ENCODE measurements at places on chromosomes 4 and X.

GRCh38 chrX:154409222-154409871 is at the start of gene DNASE1L1:
Gene DNASE1L1 (minus strand): TSS chrX:154409254. CDS start chrX:154405568, 3,686 bp downstream.
- peak; percentile 69 for DNase-seq

GRCh38 chr4:125316401-125316790 is 1.6 kb downstream of the FAT4 start:
- no peak for DNase-seq

DNA sequence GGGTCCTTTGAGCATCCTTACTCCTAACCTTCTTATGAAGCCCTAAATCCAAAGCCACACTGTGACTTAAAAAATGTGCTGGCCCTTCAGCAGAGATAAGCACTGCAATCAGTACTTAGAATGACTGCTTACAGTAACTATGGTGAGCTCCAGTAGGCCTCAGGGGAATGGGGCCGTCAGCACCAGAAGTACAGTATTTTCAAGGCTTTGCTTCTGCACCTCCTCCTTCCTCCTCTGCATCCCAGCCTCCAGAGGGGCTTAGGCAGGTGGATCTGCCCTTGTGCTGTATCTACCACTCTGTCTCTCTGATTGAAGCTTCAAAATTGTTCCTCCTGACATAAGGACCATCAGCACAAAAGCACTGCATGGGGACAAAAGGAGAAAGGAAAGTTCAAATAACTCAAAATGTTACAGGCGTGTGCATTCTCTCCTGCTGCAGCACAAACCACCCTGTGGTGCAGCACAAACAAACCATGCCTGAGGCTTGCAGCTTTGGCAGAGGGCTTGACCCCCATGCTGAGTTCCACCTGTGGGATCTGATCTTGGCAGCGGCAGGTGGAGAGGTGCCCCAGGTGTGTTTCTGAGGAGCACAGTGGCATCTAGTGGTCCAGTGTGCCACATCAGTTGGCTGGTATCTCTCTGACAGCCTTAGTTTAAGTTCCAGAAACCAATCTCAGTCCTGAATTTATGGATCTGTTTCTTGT is 164.7 kb downstream of the SOWAHB start:
- no peak for DNase-seq

- DNase-seq, result peak; percentile 43
Observed at GRCh38 chr4:1014291-1015167, 3.1 kb downstream of the FGFRL1 start.

DNA sequence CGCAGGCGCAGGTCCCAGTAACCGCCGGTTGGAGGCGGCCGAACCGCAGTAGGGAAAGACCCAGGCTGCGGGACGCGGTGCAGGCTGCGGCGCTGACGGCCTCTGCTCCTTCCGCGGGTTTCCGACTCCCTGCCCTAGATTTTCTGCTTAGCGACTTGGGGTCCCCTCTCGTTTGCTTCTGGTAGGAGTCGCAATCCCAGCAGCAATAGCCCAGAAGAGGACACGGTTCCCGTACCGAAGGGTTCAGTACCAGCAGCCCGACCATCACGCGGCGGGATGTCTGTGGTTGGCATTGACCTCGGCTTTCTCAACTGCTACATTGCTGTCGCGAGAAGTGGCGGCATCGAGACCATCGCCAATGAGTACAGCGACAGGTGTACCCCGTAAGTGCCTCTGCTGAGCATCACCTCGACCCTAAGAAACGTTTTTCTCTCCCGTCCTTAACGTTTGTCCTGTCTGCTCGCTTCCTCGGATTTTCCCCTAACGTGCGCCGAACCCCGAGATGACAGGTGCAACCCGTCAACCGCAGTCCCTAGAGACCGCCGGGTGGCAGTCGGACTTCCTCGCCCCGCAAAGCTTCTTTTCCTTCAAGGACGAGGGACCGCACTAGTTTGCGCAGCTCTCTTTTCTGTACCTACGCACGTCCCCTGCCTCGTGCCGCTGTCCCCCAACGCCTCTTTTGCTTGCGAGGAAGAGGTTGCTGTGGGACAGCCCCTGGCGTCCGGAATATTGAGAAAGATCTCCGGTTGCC is at the start of gene HSPA4L:
Gene HSPA4L, plus strand, starts transcription at position 48 of the 751 bp plus-strand sequence. Its CDS starts 229 bp downstream, at position 277.
- no peak for DNase-seq

DNA sequence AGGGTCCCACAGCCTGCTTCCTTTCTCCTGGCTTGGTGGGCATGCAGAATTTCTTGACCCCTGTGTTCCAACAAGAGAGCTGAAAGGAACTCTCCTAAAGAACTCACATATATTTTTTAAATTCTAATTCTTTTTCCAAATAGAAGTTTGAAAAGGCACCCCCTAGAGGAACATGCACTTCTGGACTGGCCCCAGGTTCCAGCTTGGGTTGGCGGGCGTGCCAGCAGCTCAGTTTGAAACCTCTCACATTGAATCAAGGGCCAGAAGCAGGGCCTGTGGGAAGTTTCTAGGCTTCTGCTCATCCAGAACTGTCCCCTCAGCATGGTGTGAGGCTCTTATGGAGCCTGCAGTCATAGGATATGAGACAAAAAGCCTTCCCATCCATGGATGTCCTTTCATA is 132.6 kb downstream of the ATG4A start:
- no peak for DNase-seq

DNA sequence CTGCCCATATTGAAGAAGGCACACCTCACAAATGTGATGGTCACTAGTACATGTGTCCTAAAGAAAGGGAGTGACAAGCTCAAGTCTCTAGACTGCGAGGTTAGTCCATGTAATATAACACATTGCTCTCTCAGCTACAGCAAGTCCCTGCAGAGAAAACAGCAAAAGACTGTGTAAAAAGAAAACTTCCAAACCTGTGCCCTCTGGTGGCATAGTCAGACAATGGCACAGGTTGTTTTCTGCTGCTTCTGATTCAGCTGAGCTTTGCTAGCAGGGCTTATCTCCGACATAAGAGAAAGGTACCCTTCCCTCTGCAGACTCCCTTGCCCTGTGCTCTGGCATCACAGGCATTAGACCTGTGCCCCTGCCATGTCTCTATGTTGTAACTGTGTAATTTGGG is 1.4 kb upstream of the SERPINA7 start:
- peak; percentile 3 for DNase-seq

GRCh38 chrX:110836001-110836400 is 40.4 kb upstream of the CHRDL1 start:
- no peak for DNase-seq

DNA sequence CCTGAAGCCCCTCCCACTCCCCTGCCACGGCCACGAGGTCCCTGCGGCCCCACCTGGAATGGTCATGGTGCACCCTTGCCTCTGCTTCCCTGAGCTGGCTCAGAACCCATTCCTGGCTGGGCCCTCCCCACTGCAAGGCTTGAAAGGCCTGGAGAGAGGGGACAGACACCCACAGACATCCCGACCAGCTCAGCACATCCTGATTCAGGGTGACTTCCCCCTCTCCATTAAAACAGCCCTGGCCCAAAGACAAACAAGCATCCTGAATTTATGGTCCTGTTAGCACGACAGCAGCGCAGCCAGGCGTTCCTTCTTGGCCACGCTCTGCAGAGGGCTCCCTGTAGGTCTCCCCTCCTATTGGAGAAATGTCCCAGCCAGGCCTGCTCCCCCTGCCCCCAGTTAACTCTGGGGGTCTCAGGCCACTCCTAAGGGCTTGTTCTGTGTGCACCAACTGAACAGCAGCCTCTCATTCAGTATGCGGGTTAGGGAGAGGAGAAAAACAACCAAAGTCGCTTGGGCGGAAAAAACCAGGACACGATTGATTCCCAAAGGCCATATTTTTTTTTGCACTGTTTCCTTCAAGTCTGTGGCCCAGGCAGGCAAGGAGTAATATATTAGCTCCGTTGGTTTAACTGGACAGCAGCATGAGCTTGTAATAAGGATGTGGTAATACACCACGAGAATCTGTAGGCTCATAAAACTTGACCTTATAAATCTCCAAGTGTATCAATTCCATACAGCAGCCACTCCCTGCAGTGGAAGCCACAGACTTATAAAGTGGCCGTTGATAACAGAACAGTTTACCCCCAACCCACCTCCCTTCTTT is 106.7 kb upstream of the MSX1 start:
- no peak for DNase-seq

- DNase-seq, result no peak
Observed at GRCh38 chr4:42293967-42294813, 103.1 kb upstream of the SHISA3 start.

DNA sequence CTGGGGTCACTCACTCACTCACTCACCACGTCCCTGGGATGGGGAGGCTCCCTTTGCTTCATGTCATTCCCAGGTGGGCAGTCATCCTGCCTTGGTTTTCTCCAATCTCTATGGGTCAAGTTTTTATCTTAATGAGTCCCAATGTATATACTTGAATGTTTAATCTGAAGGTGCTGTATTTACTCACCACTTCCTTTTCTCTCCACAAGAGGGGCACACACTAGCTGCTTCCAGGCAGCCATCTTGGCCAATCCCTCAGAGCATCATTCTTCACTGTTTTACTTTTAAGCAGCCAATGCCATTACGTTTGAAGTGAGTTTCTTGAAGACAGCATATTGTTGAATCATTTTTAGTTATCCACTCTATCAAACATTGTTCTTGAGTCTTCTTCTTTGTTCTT is 153.4 kb upstream of the ARSJ start:
- no peak for DNase-seq

DNA sequence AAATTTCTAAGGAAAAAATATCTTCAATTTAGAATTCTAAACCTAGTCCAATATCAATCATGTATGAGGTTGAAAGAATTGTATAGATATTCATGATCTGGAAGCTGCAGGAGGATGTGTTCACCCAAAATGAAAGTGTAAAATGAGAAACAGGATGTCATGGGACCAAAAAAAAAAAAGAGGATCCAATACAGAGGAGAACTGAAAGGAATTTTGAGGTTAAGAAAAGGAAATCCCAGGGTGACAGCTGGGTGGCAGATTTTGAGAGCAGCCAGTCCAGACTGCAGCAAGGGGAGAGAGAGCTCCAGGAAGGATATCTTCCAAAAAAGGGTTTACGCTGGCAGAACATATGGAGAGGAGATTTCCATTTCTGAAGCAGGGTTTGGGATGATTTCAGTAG is 38.9 kb downstream of the TLR10 start:
- DNase-seq, result no peak

GRCh38 chr4:186845137-186845842 is 121.6 kb upstream of the FAT1 start:
- DNase-seq, result peak; percentile 87

DNA sequence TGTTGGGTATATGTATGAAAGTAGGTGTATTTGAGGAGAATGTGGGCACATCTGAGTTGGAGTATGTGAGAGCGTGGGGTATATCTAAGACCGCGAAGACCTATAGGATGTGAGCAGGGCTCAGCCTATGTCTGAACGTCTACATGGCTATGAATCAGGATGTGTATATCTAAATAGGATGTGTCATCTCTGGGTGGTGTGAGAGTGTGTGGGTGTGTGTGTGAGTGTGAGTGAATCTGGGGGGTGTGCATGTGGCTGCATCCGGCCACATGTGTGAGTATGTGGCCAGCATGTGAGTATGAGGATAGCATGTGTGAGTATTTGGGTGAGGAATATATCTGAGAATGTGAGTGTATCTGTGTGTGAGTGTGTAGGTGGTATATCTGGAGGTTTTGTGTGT is 7.7 kb downstream of the GPR173 start:
- no peak for DNase-seq

- DNase-seq, result no peak
Observed at GRCh38 chr4:44583393-44583792, 68.0 kb downstream of the YIPF7 start.

GRCh38 chrX:38117485-38117884 is 103.2 kb downstream of the SRPX start:
- DNase-seq, result no peak

GRCh38 chr4:154868414-154869194 is 87.5 kb downstream of the RBM46 start:
- DNase-seq, result no peak

GRCh38 chrX:153379508-153379907 is 21.6 kb downstream of the PNMA6E start:
- no peak for DNase-seq

GRCh38 chr4:2887343-2887742 is 43.7 kb downstream of the ADD1 start:
- DNase-seq, result no peak

DNA sequence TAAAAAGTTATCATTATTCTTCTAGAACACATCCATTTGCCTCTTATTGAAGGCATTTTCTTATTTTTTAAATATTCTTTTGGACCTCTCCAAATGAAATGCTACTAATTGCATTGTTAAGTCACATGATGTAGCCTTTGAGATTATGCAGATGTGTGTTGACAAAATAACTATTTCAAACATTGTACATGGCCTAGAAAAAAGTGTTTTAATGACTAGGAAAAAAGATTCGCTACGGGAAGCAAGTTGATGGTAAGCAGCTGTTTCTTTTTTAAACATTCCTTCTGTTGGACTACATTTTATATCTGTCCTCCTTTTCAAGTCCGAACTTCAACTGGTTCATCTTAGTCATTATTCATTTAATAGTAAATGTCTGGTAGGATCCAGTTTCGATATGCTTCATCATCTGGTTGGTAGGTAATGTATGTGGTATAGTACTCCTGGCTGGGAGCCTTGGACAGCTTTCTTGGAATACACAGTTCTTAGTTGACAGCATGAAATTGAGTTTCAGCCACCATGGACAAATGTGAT is 34.3 kb upstream of the GUCY1A1 start:
- no peak for DNase-seq

DNA sequence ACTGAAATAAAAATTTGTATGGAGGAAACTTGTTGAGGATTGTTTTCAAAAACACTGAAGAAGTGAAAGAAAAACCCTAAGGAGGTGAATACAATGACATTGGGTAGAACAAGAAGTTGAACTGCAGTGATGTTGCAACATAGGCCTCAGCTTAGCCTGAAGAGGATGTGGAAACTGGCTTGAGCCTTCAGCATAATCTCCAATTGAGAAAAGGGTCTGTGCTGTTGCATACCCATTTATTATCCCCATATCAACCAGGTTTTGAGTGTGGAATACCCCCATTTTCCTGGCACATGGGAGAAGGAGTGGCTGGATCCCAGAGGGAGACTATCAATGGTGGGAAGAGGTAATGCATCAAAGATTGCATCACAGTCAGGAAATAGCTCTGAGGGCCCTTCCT is 695.0 kb upstream of the HS3ST1 start:
- DNase-seq, result no peak

- DNase-seq, result no peak
Observed at GRCh38 chr4:5478697-5479096, 229.7 kb downstream of the EVC2 start.

GRCh38 chr4:184294606-184295133 is 77.0 kb upstream of the ENPP6 start:
- no peak for DNase-seq
